Keratinocyte (primary cell): ENCODE measurements at places on chromosomes 7 and 10. TPM values are rescaled to one million over a fixed set of nuclear protein-coding genes. Genes with fewer than 3 reads are reported as not detected.

DNA sequence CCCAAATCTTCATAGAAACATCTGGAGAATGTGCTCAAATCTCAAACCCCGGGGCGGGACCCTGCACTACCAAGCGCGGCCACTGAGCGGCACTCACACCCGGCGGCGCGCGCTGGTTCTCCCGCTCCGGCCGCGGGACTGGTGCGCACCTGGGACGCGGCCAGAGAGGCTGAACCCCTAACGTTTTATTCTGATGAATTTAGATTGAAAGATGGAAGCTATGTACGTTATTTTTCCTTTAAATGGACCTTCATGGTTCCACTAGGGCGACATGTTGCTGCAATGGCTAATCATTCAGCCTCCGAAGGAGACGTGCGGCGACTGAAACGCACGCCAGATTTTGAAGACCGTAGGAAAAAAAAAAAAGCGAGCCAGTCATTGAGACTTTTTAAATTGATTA is 107.0 kb upstream of the INSIG1 start:
- no peaks in the 10 kb centered on the region for H3K36me3 ChIP-seq
- no peaks in the 10 kb centered on the region for H3K4me1 ChIP-seq
- H3K27me3 ChIP-seq = peaks cover 4% of the 10 kb centered on the region
- DNase-seq = no peak

GRCh38 chr7:4072161-4072925 is 609.8 kb upstream of the FOXK1 start:
- DNase-seq = no peak
- peaks cover 3% of the 10 kb centered on the region for H3K36me3 ChIP-seq
- H3K4me1 ChIP-seq = no peaks in the 10 kb centered on the region
- no peak overlapping the region for H3K27ac ChIP-seq

- no peak overlapping the region for H3K27ac ChIP-seq
- no peaks in the 10 kb centered on the region for H3K27me3 ChIP-seq
- peaks cover 4% of the 10 kb centered on the region for H3K36me3 ChIP-seq
- no peak for DNase-seq
- no peak overlapping the region for H3K4me3 ChIP-seq
Measured at GRCh38 chr10:102759497-102760210, 15.9 kb downstream of the WBP1L start.

Gene MCM10
- polyA plus RNA-seq = 0.75 to 6.4 TPM (median 6.2 TPM) in 3 replicates

Gene DPP6
- not detected in 3 replicates for polyA plus RNA-seq
